ENCODE measurements at places on chromosomes 11 and 22.

DNA sequence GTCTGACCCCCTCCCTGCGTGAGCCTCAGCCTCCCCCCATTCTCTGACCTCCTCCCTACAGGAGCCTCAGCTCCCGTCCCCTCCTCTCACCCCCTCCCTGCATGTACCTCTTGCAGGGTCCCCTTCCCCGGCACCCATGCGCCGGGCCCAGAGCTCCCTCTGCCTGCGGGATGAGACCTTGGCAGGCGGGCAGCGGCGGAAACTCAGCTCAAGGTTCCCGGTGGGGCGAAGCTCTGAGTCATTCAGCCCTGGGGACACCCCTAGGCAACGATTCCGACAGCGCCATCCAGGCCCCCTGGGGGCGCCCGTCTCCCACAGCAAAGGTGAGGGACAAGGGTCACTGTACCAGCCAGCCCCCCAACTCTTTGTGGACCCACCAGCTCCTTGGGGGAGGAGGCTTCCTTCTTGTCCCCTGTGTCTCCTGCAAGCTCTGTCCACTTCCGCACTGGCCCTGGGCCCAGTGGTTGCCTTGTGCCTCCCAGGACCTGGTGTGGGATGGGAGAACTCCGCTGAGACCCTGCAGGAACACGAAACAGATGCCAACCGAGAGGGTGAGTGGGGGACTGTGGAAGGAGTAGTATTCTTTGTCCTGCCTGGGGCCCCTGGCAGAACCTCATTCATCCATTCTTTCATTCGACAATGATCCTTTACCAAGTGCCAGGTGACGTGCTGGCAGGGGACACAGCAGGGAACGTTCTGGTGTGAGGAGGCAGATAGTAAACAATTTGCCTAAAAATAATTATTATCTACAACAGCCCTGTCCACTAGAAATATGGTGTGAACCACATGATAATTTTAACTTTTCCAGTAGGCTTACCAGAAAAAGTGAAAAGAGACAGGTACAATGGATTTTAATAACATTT, 3.7 kb upstream of the RPS6KA4 start:
- DNase-seq: peak; percentile 93

DNA sequence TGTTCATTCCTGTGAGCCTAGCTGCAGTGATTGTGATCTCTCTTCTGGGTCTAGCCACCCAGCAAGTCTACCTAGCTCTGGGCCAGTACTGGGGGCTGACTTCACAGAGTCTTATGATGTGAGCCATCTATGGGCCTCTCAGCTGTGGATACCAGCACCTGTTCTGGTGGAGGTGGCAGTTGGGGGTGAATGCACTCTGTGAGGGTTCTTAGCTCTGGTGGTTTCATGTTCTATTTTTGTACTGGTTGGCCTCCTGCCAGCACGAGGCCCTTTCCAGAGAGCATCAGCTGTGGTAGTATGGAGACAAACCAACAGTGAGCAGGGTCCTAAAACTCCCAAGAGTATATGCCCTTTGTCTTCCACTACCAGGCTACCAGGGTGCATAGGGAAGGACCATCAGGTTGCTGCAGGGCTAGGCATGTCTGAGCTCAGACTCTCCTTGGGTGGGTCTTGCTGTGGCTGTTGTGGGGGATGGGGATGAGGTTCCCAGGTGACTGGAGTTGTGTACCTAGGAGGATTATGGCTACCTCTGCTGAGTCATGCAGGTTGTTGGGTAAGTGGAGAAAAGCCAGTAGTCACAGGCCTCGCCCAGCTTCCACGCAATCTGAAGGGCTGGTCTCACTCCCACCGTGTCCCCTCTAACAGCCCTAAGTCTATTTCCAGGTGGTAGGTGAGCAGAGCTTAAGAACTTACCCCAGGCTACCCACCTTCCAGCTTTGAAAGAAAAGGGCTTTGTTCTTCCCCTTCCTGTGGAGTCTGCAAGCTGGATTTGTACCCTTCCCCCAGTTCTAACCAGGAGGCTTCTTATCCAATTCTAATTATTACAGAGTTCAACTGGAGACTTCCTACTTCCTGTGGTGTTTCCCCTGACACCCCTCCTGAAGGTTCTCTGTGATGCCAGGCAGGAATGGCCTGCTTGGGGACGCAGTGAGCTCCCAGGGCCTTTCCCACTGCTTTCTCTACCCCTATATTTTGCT, 250.7 kb downstream of the LUZP2 start:
- DNase-seq: no peak

DNA sequence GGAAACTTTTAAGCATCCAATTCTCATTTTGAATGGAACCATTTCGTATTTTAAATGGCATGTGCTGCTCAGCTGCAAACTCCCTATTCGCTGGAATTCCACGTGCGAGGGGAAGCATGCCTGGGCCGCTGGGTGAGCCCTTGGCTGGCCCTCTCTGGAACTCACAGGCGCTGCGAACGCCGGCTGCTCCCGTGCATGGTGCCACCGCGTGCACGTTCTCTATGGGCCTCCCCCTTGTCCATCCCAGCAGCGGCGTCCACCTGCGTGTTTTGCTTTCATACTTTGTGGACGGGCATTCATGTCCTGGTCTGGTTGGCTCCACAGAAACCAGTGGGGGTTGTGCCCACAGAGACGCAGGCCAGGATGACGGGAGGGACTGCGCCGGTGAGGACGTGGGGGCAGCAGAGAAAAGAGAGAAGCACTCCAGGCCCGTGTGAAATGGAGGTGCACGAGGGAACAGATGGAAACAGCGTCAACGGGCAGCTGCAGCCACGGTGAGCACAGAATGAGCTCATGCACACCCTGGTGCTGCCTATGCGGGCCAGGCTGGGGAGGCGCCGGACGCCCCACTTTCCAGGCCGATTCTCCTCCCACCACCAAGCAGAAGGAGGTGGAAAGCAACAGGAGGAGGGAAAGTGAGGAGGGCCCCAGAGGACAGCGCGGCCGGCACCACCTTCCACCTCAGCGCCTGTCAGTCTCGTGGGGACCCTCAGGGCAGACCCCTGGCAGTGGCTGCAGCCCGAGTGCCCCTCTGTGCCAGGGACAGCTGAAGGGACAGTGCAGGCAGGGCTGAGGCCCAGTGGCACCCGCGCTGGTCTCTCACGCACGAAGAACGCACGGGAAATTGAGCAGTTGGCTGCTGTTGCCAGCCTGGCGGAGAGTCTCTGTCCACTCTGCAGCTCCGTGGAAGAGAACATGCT, 29.1 kb downstream of the TOLLIP start:
- no peak for DNase-seq

DNA sequence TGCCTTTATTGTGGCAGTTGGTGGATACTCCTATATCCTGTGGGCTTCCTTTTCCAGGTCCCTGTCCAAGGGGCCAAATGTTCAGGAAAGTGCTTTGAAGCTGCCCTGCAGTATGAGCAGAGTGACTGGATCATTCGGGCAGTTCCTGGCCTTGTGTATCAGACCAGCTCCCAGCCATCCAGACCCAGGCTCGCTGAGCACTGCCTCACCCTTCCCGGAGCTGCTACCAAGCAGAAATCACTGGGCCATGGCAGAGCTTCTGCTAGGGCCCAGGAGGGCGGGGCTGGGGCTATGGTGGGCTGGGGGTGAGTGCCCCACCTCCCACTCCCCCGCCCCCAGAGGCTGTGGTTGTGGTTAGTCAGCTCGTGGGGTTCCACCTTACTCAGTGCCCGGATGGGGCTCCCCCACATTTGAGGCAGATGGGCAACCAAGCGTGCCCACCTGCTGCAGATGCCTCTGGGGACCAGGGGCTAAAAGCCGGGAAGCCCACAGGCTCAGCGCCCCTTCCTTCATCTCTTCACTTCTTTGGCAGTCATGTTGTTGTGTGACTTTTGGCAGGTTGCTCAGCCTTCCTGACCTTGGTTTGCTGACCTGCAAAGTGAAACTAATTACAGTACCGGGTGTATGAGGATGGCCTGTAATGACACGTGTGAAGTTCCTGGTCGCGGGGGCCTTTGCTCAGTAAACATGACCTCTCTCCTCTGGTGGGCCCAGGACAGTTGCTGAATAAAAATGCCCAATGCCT, 2.1 kb upstream of the LRRC32 start:
- no peak for DNase-seq

- DNase-seq: peak; percentile 53
Measured at GRCh38 chr11:7572001-7572712, 58.4 kb downstream of the PPFIBP2 start.

DNA sequence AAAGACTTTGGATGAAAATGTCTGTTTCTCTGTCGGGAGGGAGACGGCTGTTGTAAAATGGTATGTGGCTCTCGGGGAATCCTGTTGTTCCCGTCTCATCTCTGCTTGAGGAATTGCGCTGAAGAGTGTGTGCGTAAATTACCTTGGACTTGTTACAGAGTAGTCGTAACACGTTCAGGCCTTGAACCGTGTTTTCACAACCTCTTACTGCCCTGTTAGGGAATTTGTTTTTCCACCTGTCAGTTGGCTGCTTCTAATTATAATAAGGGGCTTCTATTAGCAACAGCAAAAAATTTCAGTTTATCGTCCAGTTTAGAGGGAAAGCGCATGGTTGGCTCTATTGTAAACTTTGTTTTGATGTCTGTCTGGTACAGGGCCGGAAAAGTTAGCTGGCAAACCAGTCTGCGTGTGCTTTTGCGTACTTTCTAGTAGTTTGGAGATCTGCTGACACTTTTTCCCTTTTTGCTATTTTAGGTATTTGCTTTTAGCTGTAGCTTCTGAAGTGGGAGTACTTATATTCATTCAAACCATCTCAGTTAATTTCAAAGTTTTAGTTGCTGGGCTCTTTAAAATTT, 1.5 kb downstream of the HIPK3 start:
- peak; percentile 64 for DNase-seq

GRCh38 chr11:130634961-130635473, 186.6 kb downstream of the ADAMTS15 start:
- DNase-seq: peak; percentile 58

- peak; percentile 56 for DNase-seq
Measured at GRCh38 chr11:83008581-83008923, 63.1 kb downstream of the RAB30 start.

- no peak for DNase-seq
Measured at GRCh38 chr11:128749974-128750373, 56.1 kb downstream of the FLI1 start.

DNA sequence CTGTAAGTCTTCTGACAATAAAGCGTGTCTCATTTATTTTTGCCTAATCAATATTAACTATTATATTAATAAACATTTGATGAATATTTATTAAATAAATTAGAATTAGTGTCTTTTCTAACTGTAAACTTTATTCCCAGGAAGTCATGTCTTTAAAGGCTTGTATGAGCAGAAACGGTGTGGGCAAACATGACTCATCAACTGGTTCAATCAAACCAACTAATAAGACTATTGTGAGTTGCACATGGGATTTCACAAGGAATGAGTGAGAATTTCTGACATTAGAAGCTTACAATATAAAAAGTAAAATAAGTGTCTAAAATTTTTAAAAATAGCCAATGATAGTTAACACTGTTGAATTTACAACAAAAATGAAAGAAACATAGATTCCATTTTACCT, 259.2 kb upstream of the CTSC start:
- peak; percentile 8 for DNase-seq

GRCh38 chr11:6862961-6863360, at the start of gene OR10A2:
OR10A2 (plus strand) TSS chr11:6863057; CDS start chr11:6869755, 6,698 bp downstream.
- peak; percentile 59 for DNase-seq

DNA sequence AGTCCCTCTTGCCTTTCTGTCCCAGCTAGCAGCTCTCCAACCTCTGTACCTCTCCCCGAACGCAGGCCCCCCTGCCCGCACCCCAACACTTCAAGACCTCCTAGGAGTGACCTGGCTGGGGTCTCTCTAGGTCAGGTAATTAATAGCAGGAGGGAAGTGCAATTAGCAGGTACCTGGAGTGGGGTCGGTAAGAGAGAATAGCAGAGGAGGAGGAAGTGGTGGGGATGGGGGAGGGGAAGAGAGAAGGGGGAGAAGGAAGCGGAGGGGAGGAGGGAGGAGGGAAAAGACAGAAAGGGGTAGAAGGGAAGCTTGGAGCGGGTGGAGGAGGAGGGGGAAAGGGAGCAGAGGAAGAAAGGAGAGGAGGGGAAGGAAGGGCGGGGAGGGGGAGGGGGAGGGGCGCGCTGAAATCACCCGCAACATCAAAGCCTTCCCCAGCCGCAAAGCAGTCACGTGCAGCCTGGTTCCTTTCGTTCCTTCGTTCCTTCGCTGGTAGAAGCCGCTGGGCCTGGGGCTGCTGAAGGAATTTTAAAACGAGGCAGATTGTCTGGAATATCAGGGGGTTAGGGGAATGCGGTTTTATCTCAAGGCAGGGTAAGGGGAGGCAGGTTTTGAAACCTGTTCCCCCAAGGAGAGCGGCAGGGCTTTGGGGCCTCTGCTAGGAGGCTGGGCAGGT, 29.3 kb upstream of the TCF20 start:
- no peak for DNase-seq

DNA sequence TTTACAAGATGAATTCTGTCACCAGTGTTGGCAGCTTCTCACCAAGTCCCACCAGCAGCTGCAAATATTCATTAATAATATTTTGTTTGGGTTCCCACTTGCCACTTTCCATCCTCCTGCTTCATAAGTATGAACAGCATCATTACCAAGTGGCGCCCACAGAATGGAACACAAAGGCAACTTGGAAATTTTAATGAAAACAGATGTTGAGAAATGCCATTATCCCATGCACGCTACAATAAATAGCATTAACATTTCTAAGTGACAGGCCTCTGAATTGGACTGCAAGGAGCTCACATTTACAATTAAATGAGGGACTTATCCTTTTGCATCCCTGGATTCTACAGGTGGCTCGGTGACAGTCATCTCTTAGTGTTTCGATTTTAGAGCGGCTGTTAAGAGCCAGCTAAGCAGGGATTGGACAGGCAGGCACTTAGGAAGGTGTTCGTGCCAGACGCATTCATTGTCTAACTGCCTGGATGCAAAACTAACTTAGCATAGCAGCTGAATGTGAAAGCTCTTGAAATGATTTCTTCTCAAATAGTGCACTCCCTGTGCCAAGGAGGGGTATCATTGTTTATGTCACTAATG, 170.3 kb downstream of the KIRREL3 start:
- peak; percentile 8 for DNase-seq

DNA sequence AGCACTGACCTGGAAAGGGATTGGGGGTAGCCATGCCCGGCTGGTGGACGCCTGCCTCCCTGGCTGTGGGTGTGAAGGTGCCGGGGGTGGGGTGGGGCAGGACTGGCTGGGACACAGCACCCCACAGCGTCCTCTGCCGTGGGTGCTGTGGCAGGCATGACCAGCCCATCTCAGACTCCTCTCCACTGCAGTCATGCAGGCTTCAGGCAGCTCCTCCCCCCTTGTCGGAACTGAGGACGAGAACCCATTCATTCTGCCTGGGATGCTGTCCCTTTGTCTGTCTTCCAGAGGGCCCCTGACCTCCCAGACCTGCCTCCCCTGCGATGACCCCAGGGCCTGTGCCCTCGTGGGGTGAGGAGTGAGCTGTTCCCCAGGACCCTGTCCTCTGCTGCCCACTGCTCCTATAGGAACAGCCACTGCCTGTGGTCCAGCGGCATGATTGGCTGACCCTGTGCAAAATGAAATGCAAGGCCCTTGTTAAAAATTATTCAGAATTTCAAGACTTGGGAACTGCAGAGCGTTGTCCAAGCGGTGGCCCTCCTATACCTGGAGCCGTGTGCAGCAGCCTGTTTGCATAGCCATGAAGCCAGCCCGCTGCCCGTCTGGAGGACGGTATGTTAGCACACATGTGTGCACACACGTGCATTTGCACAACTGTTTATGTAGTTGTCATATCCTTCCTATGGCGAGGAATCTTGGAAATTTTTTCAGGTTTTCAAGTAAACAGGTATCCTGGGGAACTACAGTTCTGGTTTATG, 1122.3 kb downstream of the BRD1 start:
- no peak for DNase-seq

Data from GM23248 (cell line).